Activated CD8-positive, alpha-beta memory T cell treated with anti-CD3 and anti-CD28 coated beads, Interleukin-2, amount 10 ng/mL, durations not matched to agents 7 days and 5 days (primary cell): ENCODE measurements at places on chromosomes 5 and 9. TPM values are rescaled to one million over a fixed set of nuclear protein-coding genes. Genes with fewer than 3 reads are reported as not detected.

- no peak for DNase-seq
Measured at GRCh38 chr9:103680581-103680980, 413.5 kb upstream of the SMC2 start.

GRCh38 chr5:10310066-10310779 lies 2.5 kb upstream of the CMBL start:
- no peak for DNase-seq

DNA sequence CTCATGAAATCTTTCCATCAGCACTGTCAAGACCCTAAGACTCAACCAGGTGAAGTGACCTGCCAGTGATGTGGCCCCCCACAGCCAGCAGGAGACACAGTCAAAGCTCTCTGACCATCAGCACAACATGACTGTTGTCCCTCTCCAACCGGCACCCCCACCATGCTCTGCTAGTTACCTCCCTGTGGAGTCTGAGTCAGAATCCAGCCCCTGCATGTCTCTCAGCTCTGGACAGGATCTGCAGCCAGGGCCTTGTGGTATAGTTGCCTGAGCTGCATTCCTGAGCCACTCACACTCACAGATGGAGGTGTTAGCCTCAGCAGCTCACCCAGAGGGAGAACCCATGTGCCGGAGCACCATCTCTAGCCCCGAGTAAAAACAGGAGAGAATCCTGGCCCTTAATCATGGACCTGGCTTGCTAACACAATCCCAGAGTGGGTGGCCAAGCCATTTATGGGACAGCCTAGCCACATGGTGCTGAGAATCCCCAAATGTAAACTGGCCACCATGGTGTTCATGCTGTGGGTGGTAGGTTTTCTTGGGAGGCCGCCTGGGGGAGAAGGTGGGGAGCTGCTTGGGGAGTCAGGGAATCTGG lies 237.8 kb downstream of the PAPPA start:
- no peak for DNase-seq

DNA sequence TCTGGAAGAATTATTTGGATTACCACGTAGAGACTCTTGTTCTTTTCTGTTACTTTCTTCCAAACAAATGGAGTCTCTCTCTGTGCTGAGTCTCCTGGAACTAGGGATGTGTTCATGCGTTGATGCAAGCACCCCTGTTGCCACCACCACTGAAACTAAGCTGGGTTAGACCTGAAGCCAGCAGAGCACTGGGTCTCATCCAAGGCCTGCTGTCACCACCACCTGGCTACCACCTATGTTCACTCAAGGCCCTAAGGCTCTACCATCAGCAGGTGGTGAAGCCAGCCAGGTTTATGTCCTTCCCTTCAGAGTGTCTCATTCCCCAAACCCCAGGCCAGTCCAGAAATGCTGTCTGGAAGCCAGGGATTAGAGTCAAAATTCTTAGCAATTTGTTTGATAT lies 13.3 kb downstream of the RIC1 start:
- DNase-seq: no peak

- no peak for DNase-seq
Measured at GRCh38 chr9:22088717-22089061, 79.6 kb upstream of the CDKN2B start.

GRCh38 chr9:14433351-14434157 lies 119.6 kb upstream of the NFIB start:
- no peak for DNase-seq

GRCh38 chr9:826500-827280 lies 14.8 kb upstream of the DMRT1 start:
- DNase-seq: no peak

Gene SLC1A1
- total RNA-seq: not detected

DNA sequence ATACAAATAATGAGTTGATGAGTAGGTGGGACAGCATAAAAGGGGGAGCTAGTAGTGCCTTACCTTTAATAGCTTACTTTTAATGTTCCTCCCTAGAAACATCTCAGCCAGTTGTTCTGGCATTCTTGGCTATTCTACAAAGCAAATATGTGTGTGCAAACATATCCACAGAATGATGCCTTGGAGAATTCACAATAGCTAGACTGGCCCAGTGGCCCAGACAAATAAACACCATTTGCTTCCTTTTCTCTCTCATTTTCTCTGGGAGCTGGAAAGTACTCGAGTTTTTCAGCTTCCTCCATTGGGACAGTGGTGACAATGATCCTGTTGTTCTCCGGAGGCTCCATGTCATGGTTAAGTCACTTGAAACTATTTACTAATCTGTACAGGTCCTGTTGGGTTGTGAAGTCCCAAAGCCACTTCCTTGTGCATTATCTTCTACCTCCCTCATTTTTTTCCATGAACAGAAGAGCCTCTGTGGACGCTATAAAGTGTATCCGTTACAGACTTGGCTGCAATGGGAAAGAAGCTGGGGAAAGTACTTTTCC lies 122.9 kb downstream of the DMAC1 start:
- DNase-seq: no peak

DNA sequence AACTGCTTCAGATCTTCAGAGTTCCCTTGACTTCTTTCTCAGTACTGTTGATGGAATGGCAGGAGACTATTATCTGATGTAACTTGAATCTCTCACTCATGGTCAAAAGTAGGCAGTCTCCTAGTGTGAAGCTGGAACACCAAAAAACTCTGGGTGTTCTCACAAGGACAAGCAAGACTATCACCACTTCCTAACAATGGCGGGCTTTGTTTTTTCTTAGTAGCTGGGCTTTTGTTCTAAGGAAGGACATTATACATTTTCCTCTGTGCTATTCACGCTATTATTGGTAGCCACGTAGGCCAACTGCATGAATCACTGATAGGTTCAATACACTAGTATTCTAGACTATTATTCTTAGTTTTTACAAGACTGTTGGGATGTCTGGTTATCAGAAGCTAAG lies 67.7 kb upstream of the ATG10 start:
- DNase-seq: no peak

DNA sequence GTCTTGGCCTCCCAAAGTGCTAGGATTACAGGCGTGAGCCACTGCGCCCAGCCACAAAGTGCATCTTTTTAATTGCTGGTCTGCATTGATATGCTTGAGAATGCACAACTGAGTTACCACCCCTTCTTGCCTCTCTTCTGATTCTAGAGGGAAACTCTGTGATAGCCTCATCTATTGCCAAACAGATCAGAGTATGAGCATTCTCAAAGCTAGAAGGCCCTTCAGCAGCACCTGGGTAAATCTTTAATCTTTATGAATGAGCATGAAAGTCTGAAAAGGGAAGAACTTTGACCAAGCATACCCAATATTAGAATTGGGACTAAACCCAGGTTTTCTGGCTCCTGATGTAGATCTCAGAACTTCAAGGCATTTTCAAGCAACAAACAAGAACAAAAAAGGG lies 298.3 kb upstream of the TNC start:
- DNase-seq: no peak

DNA sequence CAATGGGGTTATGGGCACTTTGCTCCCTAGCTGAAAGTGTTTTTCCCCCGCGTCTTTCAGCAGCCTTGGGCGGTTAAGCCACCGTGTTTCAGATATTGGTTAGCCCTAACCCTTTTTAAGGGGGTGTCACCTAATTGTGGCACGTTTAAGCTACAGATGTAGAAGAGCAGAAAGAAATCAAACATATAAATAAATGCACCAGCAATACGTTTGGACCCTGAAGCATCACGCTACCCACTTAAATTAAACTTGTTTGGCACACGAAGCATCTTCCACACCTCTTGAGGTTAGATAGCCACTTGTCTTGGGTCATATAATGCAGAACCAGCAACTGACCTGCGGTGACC lies 768 bp downstream of the YTHDC2 start:
- no peak for DNase-seq

DNA sequence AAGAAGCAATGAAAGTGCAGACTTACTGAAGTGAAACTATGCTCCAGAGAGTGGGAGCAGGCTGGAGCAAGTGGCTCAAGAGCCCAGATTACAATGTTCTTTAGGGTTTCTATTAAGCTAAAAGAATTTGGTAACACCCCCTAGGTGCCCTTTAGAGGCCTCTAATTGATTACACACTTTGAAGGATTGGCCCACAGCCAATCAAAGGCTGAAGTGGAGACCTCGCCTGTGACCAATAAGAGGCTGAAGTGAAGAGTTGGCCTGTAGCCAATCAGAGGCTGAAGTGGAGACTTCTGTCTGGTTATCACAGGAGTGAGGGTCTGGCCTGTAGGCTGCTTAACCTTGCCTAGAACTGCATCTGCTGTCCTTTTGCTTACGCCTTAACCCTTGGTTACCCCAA lies 46.7 kb upstream of the SPATA31C2 start:
- DNase-seq: no peak

GRCh38 chr9:111945216-111945615 lies 48.6 kb downstream of the UGCG start:
- DNase-seq: peak; percentile 57

DNA sequence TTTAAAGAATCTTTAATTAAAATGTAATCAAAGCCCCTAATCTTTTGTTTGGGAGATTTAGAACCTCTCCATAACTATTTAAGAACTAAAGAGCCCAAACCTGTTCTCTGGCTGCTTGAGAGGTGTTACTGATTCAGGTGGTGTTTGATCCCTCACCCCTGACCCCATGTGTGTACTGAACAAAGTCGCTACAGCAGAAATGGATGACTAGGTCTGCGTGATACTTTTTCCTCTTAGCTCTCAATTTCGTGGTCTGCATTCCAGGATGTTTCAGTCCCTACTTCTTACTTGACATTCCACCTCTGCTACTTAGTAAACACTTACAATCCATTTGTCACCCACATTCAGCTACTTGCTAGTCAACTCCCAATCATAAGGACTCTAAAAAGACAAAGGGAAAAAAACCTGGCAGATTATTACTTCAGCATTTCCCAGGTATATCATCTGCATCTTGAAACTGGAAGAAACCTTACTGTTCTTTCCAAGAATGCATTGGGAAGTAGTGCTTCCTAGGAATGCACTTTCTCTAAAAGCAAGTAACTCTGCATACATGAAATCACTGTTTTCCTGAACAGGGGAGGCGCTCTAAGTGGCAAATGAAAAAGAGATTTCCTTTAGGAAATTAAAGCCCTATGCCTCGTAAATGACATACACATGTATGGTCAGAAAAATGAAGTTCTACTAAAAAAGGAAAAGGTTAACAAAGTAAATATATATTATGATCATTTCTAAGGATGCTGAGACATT lies 1091.6 kb downstream of the PTPRD start:
- no peak for DNase-seq

Gene CRHBP
- total RNA-seq: 0.20 TPM

DNA sequence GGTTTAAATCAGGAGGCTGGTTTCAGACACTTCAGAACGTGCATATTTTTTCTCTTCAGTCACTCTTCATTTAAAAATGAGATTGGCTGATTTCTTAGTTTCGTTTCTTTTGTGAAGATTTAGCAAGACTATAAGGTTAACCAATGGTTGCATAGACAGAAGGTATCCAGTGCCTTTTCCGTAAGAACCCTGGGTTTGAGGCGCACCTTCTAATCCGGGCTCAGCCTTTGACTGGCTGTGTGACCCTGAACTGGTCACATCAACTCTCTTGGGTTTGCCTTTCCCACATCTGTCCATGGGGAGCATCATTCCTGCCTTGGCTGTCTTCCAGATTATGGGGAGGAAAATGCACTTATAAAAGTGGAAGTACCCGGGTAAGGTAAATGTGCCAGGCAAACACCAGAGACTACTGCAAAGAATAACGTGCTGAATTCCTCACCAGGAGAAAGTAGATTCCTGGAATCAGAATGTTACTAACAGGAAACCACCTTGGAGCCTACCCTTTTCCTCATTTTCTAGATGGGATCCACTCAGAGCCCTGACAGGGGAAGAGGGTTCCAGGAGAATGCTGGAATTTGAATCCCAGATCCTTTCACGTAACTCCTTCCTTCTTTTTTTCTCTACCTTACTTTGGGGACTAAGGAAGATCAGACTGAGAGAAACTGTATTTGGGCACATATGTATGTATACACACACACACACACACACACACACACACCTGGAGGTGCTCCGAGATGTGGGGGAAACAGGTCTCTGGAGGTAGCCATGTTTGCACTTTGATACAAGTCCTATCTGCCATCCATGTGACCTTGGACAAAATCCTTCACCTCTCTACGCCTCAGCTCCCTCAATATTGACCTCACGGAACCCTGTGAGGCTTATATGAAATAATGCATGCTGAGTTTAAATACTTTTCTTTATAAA lies 6.8 kb downstream of the HAND1 start:
- DNase-seq: no peak

DNA sequence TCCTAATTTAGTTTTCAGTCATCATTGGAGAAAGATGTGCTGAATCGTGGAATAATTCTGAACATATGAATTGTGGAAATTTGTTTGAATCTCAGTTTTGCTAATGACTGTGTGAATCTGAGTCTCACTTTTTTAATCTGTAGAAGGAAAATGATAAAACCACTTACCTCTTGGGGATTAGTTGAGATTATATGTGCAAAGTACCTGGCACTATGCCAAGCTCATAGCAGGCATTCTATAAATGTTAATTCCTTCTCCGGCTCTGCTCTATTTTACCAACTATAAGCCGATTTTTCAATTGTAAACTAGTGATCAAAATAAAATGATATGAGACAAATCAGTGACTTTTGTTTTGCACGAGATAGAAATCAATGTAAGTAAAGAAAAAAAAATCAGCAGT lies 290.8 kb downstream of the TRPM3 start:
- no peak for DNase-seq

DNA sequence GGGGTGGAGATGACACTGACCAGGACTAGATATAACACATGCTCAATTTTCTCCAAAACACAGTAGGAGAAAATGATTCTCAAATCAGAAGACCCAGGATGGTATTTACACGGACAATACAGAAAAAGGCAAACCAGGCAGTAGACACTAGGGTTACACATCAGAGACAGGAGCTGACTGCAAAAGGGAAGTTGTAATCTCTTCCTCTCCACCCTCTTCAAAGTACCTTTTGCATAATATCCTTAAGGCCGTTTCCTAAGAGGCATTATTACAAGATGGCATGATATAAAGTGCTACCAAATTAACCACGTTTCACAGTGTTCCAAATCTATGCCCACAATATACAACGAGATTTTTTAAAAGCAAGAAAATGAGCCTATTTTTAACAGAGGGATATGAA lies 39.2 kb downstream of the YIPF5 start:
- no peak for DNase-seq

- DNase-seq: peak; percentile 57
Measured at GRCh38 chr5:80346055-80346454, 26.3 kb downstream of the SPZ1 start.

DNA sequence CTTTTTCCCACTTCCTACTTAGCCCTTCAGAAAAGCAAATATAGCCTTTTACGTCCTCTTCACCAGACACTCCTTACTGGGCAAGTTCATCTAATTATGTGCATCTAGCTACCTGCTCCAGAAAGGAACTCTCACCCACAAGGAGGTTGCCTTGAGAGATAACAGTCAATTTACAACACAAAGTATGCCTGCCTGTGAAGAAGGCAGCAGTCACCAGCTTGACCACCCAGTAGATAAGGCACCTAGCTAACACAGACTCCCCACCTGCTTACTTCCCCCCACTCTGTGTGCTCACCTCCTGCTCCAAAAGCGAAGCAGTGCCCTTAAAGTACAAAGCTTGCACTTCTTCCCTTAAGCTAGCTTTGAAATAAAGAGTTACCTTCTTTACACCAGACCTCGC lies 111.7 kb upstream of the MRPS30 start:
- DNase-seq: no peak
